ENCODE measurements at places on chromosomes 4 and X.

- no peak for DNase-seq
Measured at GRCh38 chrX:105753411-105753810, 68.9 kb upstream of the NRK start.

GRCh38 chrX:134480061-134480460 is 20.1 kb downstream of the HPRT1 start:
- no peak for DNase-seq

GRCh38 chrX:13059637-13060499 is 15.4 kb upstream of the FAM9C start:
- no peak for DNase-seq

DNA sequence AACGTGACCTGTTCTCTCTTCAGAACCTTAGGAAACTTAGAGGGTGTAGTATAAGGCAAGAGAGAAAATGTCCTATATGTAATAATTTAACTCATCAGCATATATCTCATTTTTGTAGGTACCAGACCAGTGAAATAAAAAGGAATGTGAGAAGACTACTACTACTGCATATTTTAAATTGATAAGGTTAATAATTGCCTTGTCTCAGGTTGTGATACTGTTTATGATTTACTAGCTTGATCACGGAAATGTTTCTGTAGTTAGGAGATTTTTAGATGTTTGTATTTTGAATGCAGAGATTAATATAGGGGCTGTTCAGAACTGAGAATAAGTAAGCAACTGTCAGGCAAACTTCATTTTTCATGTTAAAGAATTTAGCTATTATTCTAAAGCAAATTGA is 1563.4 kb downstream of the C4orf33 start:
- DNase-seq, result no peak

GRCh38 chrX:1598021-1598875 is 6.8 kb downstream of the AKAP17A start:
- no peak for DNase-seq

- DNase-seq, result no peak
Measured at GRCh38 chr4:174575436-174575835, 53.1 kb upstream of the HPGD start.

- DNase-seq, result no peak
Measured at GRCh38 chr4:53532521-53532920, 58.8 kb downstream of the LNX1 start.

GRCh38 chr4:8732681-8733243 is 138.9 kb downstream of the HMX1 start:
- no peak for DNase-seq

DNA sequence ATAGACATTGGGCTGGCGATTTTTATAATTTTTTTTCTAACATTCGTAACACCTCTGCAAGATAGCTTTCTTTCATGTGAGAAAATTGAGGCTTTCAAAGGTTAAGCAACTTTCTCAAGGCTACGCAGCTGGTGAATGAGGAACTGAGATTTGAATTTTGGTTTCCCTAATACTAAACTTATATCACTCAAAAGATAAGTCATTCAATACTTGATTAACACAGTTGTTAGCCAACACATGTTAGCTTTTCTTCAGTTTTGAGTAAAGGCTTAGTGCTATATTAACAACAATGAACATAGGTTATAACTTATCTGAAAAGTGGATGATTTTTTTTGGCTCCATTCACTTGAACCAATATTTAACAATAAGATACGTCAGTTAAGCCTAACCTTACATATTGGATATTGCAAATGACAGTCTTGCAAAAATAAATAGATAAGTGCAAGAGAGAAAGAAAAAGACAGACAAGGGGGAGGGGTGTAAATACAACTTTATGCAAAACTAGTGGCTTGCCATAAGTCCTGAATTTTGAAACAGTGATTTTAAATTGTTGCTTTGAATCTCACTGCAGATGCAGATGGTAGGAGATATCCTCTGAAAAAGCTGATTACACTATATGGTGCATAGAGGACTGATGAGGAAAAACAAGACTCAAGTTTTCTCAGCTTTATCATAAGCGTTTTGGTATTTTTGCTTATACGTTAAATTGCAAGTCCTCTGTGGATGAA is 11.1 kb upstream of the GPM6A start:
- no peak for DNase-seq
